ENCODE measurements at places on chromosomes 7 and 10.

GRCh38 chr7:34096198-34096651, 190.9 kb downstream of the BMPER start:
- H3K4me1 ChIP-seq: no peaks in the 10 kb centered on the region
- no peaks in the 10 kb centered on the region for H3K36me3 ChIP-seq
- H3K27me3 ChIP-seq: no peaks in the 10 kb centered on the region
- H3K4me3 ChIP-seq: no peak overlapping the region
- H3K27ac ChIP-seq: no peak overlapping the region
- DNase-seq: no peak

DNA sequence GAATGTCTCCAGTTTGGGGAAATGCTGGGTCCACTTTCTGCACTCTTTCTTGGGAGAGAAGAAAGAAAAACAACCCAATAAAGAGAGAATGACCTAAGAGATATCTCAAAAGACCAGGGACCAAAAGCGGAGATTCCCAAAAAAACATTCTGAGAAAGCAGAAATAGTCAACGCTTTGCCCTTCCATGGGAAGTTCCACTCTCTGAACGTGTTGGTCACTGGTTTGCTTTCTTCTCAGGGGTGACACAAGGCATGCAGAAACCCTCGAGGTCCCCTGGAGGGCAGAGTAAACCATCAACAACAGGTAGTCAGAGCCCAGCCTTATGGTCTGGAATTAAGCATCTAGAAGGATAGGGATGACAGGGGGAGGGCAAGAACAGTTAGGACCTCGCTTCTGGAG, 26.2 kb upstream of the AOAH start:
- H3K27ac ChIP-seq: no peak overlapping the region
- H3K4me1 ChIP-seq: peaks cover 2% of the 10 kb centered on the region
- DNase-seq: no peak
- no peaks in the 10 kb centered on the region for H3K27me3 ChIP-seq
- H3K4me3 ChIP-seq: no peak overlapping the region

DNA sequence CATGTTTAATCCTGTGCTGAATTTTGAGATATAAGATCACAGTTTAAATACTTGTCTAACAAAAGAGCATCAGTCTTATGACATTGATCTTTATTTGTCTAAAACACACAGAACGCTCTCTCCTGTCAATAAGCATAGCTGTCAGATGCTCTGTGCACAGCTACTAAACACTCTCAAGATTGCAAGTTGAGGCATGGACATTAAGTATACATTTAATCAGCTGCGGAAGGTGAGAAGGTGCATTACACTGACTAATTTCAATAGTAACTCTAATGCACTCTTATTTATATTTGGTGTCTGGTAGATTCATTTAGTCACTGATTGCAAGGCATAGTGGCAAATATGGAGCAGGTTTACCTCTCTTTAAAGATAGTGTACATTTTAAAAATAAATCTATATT, 580.3 kb upstream of the NRP1 start:
- H3K27ac ChIP-seq: no peak overlapping the region
- no peak overlapping the region for H3K4me3 ChIP-seq
- H3K36me3 ChIP-seq: no peaks in the 10 kb centered on the region
- no peaks in the 10 kb centered on the region for H3K4me1 ChIP-seq
- DNase-seq: no peak
- no peaks in the 10 kb centered on the region for H3K27me3 ChIP-seq

- H3K36me3 ChIP-seq: no peaks in the 10 kb centered on the region
- H3K4me3 ChIP-seq: no peak overlapping the region
- H3K27ac ChIP-seq: no peak overlapping the region
- H3K27me3 ChIP-seq: no peaks in the 10 kb centered on the region
- H3K4me1 ChIP-seq: no peaks in the 10 kb centered on the region
Measured at GRCh38 chr10:32751582-32751981, 206.4 kb downstream of the ITGB1 start.

GRCh38 chr10:65846541-65846940, 1079.3 kb upstream of the LRRTM3 start:
- no peak overlapping the region for H3K27ac ChIP-seq
- H3K4me1 ChIP-seq: no peaks in the 10 kb centered on the region
- no peak overlapping the region for H3K4me3 ChIP-seq
- H3K36me3 ChIP-seq: no peaks in the 10 kb centered on the region
- no peaks in the 10 kb centered on the region for H3K27me3 ChIP-seq

Measured in endodermal cell (in vitro differentiated cells).